Activated naive CD4-positive, alpha-beta T cell treated with anti-CD3 and anti-CD28 coated beads, Interleukin-2, amount 50 U/mL, for 16 hours (primary cell): ENCODE measurements at places on chromosomes 7 and 10.

DNA sequence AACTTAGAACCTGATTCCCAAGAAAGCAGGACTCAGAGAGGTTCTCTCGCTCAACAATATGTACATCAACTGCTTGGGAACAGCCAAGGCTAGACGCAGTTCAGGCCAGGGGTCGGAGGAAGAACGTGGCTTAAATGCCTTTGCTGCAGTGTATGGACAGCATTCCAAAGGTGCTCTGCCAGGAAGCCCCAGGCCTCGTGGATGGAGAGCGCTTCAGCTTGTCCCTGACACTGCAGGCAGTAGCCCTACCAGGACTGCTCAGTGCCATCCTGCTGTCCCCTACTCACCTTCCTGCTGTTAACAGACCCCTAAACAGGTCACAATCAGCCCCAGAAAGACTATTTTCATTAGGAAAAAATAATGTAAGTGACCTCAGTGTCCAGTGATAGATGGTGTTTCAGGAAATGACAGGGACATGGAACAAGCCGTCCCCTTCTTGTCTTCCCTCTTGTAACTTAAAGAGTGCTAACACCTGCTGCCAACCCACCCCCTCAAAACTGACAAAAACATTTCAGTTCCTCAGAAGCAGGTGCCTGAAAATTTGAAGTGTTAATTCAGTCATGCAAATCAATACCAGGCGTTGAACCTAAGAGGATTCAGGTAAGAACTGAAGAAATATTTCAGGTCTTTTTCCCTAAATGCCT is 16.5 kb downstream of the CREB3L2 start:
- no peak for DNase-seq

- DNase-seq = no peak
Measured at GRCh38 chr10:12484002-12484918, 134.9 kb downstream of the CAMK1D start.

- DNase-seq = no peak
Measured at GRCh38 chr7:141144921-141145629, 71.2 kb downstream of the TMEM178B start.

- DNase-seq = no peak
Measured at GRCh38 chr10:93568105-93568390, 1.6 kb downstream of the FFAR4 start.

- DNase-seq = no peak
Measured at GRCh38 chr7:32045228-32045627, 25.0 kb downstream of the PDE1C start.

DNA sequence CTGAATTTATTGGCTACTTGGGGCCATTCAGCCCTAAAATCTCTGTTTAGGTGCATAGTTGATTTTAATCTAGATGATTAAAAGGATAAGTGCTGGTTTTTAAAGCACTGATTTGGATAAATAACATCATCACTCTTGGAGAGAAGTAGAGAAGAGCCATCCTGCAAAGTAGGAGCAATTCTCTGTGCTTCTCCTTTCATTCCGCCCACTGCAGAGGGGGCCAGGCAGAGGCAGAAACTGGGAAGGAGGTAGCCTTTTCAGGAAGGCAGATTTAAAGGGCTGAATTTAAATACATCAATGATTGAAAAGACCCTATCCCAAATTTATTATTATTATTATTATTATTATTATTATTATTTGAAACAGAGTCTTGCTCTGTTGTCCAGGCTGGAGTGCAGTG is 14.1 kb downstream of the MAP3K8 start:
- no peak for DNase-seq

- no peak for DNase-seq
Measured at GRCh38 chr7:12635830-12636229, 51.6 kb upstream of the ARL4A start.

- DNase-seq = no peak
Measured at GRCh38 chr10:111944331-111944730, 239.2 kb downstream of the GPAM start.

DNA sequence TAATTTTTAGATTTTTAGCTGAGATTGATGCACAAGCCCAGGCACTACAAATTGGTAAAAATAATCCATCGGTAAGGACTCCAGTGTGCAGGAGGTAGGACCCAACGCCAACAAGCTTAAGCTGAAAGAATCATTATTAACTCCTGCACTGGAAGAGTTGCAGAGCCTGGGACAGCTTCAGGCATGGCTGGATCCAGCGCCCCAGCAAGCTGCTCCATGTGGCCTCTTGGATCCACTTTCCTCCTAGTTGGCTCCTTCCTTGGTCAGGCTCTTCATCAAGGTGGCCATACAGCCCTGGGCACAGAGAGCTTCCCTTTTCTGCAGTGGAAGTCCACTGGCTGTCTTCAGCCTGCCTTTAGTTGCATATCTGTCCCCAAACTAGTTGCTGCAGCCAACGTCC is 497.4 kb upstream of the FOXK1 start:
- no peak for DNase-seq

GRCh38 chr10:43437141-43437870 is 395 bp downstream of the ZNF487 start:
- DNase-seq = no peak

DNA sequence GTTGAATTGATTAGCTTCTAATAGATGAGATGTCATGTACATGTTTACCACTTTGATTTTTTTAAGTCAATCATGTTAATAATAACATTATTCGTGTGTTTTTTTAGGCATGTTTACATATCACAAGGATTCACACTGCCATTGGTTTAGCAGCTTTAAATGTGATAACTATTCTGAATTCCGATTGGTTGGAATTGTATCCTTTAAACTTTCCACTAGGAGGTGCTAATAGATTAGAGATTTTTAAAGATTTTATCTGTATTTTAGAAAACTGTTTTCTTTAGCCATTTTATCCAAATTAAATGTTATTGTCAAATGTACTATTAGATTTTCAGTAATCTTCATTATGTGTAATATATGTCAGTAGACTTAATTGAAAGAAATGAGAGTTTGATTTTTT is 83.2 kb downstream of the HECTD2 start:
- no peak for DNase-seq

GRCh38 chr7:96085953-96086352 is 235.9 kb downstream of the SLC25A13 start:
- no peak for DNase-seq

- DNase-seq = no peak
Measured at GRCh38 chr10:105148456-105148855, 507.4 kb downstream of the SORCS3 start.

DNA sequence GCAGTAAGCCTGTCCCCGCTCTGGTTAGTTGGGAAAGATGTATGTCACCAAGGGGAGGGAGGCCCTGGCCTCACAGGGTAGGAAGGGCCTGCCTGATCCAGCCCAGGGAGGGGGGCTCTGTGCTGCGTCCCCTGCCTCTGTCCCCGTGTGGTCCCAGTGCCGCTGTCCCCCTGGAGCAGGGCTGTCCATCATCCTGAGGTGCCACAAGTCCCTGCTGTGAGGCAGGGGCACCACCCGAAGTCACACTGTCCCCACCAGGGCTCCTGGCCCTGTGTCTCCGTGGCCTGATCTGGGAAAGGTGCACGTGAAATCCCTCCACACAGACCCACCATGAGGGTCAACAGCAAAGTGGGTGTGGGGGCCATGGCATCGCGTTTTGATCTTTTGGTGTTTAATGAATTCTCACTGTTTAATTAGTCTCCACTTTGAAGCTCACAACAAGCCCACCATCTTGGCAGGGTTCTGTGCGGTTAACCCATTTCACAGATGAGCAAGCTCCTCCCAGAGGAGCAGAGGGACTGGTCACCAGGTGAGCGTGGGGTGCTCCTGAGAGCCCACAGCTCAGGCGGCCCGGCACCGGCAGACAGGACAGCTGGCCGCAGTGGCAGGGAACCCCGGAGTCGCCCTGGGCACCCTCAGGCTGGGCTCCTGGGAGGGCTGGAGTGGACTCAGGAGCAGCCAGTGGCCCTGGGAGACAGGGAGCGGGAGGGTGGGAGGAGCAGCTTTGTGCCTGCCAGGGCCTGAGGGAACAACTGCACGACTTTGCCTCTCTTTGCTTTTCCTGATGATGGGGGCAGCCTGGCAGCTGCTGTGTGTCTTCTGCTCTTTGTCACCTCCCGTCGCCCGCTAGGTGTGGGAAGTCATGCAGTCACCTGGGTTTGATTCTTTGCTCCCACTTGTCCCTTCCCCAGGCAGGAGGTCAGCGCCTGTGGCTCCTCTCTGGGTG is 12.0 kb upstream of the CRYGN start:
- DNase-seq = no peak

DNA sequence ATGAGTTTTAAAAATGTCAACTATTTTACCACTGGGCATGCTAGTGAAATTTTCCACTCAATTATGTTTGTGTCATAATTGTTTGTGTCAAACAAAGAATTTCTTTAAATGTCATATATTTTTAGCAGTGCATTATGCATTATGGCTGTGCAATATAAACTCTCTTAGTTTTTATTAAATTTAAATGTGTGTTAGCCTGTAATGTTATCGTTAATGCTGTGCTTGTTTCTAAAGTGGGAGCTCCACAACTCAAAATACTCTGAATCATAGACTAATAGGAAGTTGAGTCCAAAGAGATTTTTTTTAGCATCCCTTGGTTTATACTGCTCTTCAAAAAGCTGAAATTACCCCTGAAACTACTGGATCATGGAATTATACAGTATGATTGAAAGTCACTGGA is 26.8 kb downstream of the GNAI1 start:
- no peak for DNase-seq

DNA sequence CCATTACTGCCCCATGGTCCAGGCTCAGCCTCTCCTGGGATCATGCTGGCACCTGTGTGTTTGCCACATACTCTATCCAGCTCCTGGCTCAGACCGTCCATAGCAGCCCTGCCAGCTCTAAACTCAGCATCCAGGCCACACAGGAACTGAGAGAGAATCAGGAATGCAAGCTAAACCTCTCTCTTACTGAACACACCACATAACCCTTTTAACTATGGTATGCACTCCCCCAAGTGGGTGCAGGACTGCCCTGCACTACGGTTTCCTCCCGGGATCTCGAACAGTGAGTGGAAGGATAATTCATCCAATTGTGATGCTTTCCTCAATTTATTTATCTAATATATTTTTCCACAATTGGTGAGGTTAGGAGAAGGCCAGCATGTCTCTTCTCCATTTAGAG is 17.1 kb upstream of the ZNF800 start:
- no peak for DNase-seq

DNA sequence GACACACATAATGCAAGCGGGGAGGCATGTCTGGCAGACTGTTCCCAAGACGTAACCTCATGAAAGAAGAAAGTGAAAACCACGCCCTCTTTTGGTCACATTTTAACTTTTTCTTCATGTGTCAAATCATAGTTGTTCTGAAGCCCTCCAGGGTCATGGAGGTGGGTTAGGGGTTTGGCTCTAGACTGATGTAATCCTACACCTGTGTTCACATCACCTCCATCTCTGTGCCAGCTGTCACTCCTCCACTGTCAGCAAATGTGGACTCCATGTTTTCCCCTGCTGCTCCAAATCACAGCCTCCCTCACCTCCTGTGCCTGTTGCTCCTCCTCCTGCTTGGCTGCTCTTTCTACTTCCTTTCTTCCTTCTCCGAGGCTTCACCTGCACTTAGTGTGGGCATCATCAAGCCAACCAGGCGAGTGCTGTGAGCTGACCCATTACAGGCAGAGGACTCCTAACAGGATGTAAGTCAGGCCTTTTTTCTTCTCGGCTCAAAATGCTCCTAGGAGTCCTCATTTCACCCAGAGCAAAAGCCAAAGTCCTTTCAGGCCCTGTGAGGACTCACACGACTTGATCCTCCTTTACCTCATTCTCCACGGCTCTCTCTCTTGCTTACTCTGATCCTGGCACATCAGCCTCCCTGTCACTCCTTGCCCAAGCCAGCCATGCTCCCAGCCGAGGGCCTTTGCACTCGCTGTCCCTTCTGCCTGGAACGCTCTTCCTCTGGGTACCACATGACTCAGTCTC is 66.4 kb upstream of the IFRD1 start:
- no peak for DNase-seq

DNA sequence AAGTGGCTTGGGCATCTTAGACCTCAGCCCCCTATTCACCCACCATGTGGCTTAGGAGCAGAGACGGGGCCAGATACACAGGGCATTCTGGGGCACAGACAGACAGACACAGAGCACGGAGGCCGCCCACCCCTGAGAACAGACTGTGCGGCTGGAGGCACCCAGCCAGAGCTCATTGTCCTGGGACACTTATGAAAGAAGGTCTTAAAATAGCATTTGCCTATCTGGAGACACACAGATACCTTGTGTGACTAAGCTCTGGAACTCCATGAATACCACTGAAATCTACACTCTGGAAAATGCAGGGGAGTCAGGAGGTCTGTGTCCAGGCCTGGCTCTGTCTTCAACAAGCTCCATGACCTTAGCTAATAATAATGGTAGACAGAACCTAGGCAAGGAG is 41.4 kb upstream of the ADO start:
- no peak for DNase-seq

DNA sequence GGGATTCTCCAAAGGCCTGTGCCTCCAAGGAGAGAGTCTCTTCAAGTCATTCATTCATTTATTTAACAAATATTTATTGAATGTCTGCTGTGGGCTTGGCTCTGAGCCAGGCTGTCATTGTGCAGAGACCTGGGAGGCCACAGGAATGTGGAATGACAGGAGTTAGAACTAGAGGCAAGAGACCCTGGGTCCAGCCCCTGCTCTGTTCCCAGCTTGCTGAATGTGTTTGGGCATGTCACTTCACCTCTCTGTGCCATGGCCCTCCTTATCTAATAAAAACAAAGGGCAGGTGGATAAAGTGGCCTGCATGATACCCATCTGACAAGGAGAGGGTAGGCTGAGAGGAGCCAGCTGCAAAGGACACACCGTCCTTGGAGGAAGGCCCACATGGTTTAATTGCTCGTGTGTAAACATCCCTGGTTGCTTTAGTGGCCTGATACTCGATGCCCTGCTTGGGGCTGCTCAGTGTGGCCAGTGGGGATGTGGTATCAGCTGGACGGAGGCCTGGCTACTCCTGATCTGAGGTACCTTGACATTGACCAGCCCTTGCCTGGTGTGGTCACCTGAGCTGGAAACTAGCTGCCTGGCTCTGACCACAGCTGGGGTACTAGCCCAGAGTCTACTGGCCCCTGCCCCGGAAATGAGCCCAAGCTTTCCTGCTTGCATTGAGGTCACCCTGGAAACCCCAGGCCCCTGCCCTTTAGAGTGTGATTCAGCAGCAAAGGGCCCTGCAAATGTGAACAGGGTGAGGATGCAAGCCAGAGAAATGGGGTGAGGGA is 116.2 kb downstream of the CDH23 start:
- DNase-seq = no peak
